ENCODE measurements at places on chromosomes 7 and 10. TPM values are rescaled to one million over a fixed set of nuclear protein-coding genes. Genes with fewer than 3 reads are reported as not detected.

FAM24A gene
- total RNA-seq, result not detected

- no peak for DNase-seq
These were observed 316.9 kb downstream of the INHBA start for GRCh38 chr7:41385996-41386395.

FANK1 gene
- 0.60 TPM for total RNA-seq

DNA sequence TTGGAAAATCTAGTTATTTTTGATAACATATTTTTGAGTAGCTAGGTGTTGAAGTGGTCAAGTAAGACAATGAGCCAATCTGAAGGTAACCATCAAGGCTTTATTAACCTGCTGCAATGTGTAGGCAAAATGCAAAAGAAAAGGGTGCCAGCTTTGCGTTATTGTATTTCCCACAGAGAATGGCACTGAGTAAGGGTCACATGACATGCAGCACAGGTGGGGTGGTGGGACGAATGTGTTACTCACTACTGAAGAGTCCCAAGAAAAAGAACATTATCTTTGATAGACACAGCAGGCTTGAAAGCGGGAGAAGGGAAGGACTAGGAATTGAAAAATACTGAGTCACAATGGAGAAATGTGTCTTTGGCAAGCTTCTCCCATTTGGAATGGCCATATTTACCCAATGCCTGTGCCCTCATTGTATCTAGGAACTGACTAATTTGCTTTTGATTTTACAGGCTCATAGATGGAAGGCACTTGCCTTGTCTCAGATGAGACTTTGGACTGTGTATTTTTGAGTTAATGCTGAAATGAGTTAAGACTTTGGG is 898.6 kb upstream of the POT1 start:
- no peak for DNase-seq

GRCh38 chr10:792792-793100 is 103.3 kb upstream of the DIP2C start:
- DNase-seq, result no peak

DNA sequence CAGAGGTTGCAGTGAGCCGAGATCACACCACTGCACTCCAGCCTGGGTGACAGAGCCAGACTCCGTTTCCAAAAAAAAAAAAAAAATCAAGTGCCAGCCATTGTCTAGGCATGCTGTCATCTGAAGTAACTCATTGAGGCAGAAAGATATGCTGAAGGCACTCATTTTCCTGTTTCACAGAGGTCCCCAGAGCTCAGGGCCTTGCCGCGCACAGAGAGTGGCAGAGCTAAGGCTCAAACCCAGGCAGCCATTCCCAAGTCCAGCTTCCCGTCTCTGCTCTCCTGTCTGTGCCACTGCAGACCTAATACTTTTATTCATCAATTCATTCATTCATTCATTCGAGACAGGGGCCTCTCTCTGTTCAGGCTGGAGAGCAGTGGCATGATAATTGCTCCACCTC is 3.5 kb downstream of the GRIFIN start:
- no peak for DNase-seq

CTAGE8 gene
- not detected for total RNA-seq

DNA sequence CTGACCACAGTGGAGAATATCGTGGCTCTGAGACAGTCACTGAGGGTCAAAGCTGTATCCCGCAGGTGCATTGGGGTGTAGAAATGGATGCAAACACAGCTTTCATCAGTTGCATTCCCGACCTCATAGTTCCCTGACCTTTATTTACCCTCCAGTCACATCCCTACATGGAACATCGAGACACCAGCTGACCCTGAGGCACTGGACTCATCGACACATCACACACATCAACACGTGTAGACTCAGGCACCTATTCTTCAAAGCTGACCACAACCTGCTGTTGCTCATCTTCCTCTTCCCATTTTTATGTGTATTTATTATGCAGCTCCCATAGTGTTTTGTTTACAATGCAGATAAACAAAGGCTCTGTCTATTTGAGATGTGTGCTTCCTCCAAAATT is 396.9 kb upstream of the NRP1 start:
- no peak for DNase-seq

GRCh38 chr7:129271500-129272355 is 46.9 kb downstream of the AHCYL2 start:
- DNase-seq, result peak; percentile 71

SRGN gene
- total RNA-seq, result 408 TPM

ASB10 gene
- not detected for total RNA-seq

RNF148 gene
- total RNA-seq, result 0.44 TPM

- no peak for DNase-seq
These were observed 80.4 kb downstream of the UBE3C start for GRCh38 chr7:157219154-157219553.

DNA sequence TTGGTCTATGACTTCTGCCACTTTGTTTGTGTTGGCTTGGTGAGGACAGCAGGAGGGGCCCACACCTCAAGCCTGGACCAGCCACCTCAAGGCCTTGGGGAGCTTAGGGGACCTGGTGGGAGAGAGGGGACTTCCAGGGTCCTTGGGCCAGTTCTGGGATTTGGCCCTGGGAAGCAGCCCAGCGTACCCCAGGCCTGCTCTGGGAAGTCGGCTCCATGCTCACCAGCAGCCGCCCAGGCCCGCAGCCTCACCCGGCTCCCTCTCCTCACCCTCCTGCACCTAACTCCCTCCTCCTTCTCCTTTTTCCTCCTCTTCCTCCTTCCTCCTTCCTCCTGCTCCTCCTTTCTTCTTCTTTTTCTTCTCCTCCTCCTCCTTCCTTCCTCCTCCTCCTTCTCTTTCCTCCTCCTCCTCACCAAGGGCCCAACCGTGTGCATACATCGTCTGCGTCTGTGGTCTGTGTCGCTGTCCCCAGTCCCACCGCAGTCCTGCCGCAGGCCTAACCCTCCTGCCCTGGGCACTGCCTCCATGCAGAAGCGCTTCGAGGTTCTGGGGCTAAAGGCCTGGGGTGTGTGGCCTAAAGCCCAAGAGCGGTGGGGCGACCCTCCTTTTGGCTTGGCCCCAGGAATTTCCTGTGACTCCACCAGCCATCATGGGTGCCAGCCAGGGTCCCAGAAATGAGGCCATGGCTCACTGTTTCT is 5.3 kb downstream of the EN2 start:
- no peak for DNase-seq

GRCh38 chr10:48503293-48503911 is 101.5 kb downstream of the ARHGAP22 start:
- DNase-seq, result no peak

- DNase-seq, result no peak
These were observed 39.6 kb downstream of the GPRIN2 start for GRCh38 chr10:46516660-46517416.

MOGAT3 gene
- total RNA-seq, result not detected

DNA sequence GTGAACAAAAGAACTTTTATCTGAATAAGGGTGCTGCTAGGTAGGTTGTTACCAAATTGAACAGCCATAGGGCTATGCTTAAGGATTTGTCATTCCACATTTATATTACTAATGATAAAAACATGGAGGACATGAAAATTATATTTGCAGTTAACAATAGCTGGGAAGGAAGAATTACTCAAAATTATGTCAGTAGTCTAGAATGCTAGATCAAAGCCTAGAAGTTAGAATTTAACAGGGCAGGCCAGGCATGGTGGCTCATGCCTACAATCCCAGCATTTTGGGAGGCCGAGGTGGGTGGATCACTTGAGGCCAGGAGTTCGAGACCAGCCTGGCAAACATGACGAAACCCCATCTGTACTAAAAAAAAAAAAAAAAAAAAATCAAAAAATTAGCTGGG is 9.4 kb downstream of the STK17A start:
- DNase-seq, result no peak

DNA sequence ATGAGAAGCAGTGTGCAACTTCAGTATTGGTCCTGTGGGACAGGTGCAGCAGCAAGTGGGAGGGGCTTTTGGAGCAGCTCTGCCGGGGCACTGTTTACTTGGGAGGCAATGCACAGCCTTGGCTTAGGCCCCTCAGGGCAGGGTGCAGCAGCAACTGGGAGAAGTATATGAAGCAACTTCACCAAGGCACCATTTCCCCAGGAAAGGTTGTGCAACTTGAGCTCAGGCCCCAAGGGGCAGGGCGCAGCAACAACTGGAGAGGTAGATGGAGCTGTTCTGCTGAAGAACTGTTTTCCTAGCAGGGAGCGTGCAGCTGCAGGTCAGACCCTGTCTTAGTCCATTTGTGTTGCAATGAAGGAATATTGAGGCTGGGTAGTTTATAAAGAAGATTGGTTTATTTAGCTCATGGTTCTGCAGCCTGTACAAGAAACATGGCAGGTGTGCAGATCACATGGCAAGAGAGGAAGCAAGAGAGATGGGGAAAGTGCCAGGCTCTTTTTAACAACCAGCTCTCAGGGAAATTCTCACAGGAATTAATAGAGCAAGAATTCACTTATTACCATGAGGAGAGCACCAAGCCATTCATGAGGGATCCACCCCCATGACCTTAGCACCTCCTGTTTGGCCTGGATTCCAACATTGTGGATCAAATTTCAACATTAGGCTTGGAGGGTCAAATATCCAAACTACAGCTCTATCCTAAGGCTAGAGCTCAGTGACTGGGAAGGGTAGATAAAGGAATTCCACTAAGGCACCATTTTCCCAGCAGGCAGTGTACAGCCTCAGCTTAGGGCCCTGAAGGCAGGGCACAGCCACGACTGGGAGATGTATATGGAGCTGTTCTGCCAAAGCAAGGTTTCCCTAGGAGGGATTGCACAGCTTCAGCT is 10.9 kb downstream of the GPR141 start:
- no peak for DNase-seq

ANXA11 gene
- total RNA-seq, result 17.2 TPM

FAM237B gene
- not detected for total RNA-seq

ZNF775 gene
- total RNA-seq, result 4.6 TPM

LDB3 gene
- not detected for total RNA-seq

PNLIPRP3 gene
- total RNA-seq, result not detected

- DNase-seq, result peak; percentile 33
These were observed 58.9 kb downstream of the XRCC2 start for GRCh38 chr7:152617056-152617455.

GRCh38 chr7:123871998-123872867 is 27.3 kb downstream of the HYAL4 start:
- peak; percentile 77 for DNase-seq

DNA sequence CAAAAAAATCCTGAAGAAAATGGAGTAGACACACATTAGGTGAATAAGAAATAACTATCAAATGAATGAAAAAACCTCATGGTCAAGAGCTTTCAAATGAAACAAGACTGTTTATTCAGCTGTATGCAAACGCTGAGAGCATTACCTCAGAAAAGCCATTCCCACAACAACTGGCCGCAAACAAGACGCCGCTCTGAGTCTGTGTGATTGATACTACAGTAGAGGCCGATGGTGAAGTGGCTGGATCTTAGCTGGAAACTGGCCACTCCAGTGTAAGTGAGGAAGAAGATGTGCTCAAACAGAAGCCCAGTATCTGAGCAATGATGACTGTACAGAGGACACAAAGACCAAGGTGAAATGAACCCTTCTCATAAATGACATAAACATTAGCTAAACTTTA is 252.4 kb upstream of the GHITM start:
- DNase-seq, result no peak

SYNPO2L gene
- total RNA-seq, result not detected

MEOX2 gene
- 0.40 TPM for total RNA-seq

CALHM1 gene
- total RNA-seq, result not detected

DNA sequence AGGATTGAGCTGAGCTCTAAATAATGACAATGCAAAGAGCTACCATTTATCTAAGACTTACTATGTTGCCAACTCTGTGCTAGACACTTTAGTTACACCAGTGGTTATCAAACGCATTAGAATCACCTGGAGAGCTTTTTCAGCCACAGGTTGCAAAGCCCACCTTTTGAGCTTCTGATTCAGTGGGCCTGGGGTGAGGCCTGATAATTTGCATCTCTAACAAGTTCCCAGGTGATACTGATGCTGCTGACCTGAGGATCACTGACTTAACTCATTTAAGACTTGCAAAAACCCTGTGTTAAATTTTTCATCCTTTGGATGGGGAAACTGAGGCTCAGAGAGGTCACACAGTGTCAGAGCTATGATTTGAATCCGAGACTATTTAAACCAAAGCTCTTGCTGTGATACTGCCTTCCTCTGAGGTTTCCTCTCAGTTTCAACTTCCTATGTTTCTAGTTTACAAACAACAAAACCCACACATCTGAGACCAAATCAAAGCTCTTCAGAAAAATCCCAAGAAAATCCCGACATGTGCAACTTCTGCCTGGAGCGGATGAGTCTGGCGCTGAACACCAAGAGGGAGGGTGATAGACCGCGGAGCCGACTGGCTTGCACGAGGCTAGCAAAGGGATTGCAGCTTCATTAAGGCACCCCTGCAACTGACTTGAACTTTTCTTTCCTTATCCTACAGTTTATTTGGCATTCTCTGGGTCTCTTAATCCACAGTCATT is 124.9 kb downstream of the CYP26A1 start:
- peak; percentile 15 for DNase-seq

DNA sequence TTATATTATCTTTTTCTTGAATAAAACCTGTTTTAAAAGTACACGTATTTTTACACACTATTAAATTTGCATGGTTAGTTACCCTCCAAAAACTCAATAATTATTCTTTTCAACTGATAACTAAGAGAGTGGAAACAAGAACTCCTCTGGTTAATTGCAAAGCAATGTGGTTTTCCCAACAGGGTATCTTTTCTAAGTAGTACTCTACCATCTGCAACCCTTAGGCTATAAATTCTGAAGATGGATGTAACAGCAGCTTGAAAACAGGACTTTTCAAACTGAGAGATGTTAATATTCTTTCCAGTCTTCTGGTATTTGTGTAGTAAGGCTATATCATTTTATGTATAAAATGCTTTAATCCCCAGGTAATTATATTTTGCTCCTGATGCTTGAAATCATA is 916.1 kb upstream of the POT1 start:
- no peak for DNase-seq

GRCh38 chr10:98569853-98570252 is 123.1 kb upstream of the HPS1 start:
- DNase-seq, result no peak

PLCE1 gene
- total RNA-seq, result 0.44 TPM

CUBN gene
- 4.2 TPM for total RNA-seq

GRCh38 chr10:79182781-79183467 is 114.2 kb downstream of the ZMIZ1 start:
- no peak for DNase-seq

DNA sequence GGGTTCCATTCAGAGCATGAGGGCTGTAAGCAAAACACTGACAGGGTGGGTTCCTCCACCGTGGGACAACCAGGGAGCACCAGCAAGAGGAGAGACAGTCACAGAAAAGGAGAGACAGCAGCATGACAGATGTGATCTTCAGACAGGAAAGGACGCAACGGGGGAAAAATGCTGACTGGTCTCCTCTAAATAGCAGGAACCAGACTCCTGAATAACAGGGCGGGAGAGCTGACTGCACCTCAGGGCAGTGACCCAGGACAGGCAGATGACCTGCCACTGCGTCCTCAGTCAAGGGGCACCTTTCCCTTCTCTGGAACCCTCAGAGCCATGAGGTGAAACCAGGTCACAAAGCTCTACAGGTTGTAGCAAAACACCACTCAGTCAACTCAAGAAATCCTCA is 37.0 kb downstream of the CDCA7L start:
- no peak for DNase-seq
